Femur (tissue), 1 donor: ENCODE measurements at places on chromosomes 6 and 20.

DNA sequence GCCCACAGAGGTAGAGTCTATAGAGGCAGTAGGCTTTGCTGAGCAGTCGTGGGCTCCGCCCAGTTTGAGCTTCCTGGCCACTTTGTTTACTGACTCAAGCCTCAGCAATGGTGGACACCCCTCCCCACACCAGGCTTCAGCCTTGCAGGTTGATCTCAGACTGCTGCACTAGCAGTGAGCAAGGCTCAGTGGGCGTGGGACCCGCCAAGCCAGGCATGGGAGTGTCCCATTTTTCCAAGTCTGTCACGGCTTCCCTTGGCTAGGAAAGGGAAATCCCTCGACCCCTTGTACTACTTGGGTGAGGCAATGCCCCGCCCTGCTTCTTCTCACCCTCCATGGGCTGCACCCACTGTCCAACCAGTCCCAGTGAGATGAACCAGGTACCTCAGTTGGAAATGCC lies 135.3 kb upstream of the NT5E start:
- no peak for DNase-seq

DNA sequence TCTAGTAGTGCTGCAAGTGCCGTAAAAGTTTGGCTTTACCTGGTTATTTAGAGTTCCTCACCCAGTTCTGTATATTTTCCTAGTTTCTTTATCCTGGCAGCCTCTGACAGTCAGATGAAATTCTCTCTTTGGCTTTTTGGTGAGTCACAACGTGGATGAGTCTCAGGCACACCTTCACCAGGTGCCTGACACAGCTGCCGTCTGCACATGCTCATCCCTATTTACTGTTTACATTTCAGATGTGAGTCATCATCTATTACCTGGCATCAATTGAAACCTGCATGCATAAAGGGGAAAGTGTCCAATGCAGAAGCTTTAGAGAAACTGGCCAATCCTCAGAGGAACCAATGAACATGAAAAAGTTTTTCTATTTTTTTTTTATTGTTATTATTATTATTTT lies 33.3 kb upstream of the ADGRF4 start:
- no peak for DNase-seq

- DNase-seq, result no peak
Measured at GRCh38 chr6:89063881-89064280, 16.7 kb upstream of the PNRC1 start.

DNA sequence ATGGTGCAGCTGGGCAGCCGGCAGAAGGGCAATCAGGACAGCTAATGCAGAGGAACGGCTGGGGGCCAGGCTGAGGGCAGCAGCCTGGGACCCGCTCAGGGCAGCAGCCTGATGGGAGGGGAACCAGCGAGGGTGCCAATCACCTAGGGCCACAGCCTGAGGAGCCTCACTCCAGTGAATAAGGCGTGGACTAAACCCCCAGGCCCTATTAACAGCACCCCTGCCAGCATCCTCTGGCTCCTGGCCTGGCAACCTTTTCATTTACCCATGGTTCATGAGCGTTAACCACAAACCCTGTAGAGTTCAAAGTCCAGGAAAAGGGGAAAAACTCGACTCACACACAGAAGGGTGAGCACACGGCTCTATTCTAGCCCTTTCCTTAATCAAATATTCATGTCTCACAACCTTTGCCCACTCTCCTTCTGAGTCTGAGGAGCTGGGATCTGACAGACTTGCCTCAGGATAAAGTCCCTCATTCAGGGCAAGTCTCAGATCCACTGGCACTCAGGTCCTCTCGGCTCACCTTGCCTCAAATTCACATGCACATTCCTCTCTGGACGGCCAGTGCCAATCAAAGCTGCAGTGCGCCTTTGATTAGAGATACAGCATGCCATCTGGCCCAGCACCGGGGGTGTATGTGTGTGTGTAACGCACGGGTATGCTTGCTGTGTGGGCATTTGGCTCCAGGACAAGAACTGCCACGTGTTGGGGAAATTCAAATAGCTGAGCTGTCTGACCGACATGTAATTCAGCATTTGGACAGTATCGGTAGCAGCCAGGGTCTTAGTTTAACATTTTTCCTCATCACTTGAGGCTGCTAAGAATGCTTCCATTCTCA lies 86.9 kb upstream of the TRAF3IP2 start:
- peak; percentile 75 for DNase-seq

DNA sequence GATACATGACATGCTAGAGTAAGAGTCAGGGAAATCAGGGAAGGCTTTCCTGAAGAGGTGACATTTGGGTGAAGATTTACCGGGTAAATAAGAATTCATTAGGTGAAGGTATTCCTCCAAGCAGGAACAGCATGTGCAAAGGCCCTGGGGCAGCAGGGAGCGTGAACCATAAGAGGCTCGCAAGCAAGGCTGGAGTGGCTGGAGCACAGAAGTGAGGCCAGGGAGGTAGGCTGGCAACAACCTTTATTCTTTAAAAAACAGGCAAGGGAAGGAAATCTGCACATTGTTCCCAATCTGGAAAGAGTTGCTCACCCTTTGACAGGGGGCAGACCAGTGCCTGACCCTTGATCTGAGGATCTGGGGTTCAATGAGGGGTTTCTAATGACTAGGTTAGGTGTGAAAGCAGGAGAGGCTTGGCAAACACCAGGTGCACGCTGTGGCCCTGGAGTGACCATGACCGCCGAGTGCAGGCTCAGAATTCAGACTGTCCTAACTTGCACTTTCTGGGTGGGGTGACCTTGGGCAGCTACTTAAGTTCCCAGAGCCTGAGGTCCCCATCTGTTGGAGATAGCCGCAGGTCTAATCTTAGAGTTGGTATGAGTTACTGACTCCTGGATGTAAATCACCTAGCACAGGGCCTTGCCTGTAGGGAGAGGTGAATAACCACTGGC lies 1.9 kb downstream of the KIAA1755 start:
- no peak for DNase-seq

DNA sequence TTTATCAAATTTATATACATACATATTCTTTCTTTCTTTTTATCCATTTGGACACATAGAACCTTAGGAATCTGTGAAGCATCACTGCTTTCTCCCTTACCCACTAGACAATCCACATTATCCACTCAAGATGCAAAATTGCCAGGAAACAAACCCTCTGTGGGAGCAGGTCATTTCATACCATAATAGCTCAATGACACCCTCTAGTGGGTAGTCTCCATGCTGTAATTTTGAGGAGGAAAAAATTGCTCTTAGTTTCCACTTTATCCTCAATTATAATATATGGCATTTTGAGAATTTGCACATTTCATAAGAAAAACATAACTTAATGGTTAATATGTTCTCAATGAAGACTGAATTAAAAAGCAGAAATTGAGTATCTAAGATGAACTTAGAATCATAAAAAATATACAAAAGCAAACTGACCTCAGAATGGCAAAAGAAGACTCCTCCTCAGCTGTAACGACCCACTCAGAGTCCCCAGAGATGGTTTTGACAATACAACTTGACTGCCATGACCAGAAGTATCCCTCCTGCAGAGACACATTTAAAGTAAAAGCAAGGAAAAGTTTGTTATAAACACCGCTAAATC lies 164.1 kb downstream of the FRK start:
- DNase-seq, result no peak

- no peak for DNase-seq
Measured at GRCh38 chr6:121886223-121886830, 450.9 kb downstream of the GJA1 start.

GRCh38 chr20:22626496-22626895 lies 42.1 kb upstream of the FOXA2 start:
- no peak for DNase-seq

- DNase-seq, result no peak
Measured at GRCh38 chr6:13611715-13612114, 3.4 kb upstream of the NOL7 start.

DNA sequence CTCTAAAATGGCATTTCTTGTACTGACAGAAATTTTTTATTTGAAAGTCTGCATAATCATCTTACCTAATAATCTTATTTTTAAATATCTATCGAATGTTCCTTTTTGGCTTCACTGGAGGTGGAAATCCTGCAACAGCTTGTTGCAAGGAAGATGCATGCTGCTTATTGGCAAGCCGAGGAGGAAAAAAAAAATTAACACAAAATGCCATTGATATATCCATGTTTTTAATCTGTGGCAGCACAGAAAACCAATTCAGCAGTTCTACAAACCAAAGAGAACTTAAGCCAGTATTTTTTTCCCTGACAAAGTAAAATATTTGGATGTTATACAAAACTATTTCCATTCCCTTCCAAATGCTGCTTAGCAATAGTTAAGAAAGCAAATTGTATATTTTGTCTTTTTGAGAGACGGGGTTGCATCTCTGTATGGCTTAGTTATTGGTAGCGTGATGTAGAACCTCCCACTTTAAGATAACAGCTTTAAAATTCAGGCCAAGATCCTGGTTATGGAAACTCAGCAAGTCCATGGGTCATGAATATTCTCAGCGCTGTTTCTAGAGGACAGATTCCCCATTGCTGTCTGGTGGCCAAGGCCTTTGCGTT lies 231.4 kb downstream of the TMEM242 start:
- DNase-seq, result no peak

DNA sequence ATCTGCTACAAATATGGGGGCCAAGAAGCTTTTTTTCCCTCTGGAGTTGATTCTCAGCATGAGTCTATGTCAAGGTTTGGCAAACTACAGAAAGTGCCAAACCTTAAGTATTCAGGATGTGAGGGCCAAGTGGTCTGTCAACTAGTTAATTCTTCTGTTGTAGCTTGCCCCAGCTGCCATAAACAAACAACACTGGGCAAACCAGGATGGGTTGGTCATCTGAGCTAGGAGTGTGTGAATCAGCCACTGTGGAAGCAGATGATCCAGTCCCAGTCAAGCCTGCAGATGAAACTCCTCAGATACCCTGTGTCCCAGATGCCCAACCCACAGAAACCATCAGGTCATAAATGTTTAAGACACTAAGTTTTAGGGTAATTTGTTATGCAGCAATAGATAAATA lies 103.0 kb upstream of the MOCS1 start:
- no peak for DNase-seq

DNA sequence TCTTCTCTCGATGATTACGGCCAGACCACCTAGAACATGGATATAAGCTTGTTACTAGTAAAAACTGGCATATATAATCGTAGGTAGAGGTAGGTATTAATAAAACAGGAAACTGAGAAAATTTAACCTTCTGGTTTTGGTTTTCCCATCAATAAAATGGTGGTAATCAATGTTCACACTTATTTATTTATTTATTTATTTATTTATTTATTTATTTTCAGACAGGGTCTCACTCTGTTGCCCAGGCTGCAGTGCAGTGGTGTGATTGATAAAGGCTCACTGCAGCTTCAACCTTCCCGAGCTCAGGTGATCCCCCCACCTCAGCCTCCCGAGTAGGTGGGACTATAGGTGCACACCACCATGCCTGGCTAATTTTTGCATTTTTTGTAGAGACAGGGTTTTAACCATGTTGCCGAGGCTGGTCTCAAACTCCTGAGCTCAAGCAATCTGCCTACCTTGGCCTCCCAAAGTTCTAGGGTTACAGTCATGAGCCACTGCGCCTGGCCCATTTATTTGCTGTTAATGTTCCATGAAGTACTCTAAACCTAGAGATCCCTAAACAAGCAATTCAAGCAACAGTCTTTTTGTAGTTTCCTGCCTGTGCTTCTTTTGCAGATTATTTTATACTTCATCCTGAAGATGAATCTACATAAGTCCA lies 11.5 kb downstream of the TOMM6 start:
- DNase-seq, result no peak

DNA sequence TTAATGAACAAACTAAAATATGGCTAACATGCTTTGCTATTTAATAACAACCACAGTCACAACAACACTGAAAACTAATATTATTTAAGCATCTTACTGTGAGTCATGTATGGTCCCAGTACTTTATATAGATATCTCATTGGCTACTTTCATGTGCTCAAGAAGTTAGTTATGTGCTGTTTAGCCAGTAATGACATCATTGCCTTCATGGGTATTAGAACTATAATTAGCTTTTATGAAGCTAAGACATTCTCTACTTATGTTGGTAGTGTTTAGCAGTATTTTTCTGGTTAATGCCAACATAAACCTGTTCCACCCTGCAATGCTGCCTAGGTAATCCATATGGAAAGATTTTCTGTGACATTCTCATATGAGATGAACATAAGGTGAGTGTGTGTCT lies 56.1 kb downstream of the ADGRG6 start:
- no peak for DNase-seq

- DNase-seq, result peak; percentile 85
Measured at GRCh38 chr6:105601541-105602236, 198.8 kb upstream of the PREP start.

- DNase-seq, result peak; percentile 73
Measured at GRCh38 chr20:63495741-63496595, 2.9 kb downstream of the EEF1A2 start.
